ENCODE measurements at places on chromosomes 13 and 19.

DNA sequence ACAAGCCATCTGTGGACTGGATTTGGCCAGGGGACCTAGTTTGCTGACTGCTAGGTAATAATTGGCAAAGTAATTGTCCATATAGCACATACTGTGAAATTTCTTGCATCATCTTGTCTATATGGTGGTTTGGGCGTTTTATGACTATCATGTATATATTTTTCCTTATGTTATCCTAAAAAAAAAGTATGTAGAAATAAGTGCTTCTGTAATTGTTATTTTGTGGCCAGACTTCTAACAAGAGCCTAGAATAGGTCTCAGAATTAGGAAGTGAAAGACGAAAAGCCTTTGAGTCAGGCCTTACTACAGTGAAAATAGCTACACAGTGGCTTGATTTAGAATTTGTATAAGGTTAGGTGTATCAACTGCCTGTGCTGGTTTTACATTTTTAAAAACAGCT, 4.2 kb downstream of the FNDC3A start:
- no peak for DNase-seq

GRCh38 chr19:1487576-1488281, 2.4 kb downstream of the PCSK4 start:
- no peak for DNase-seq

GRCh38 chr13:106010836-106011235, 524.6 kb downstream of the EFNB2 start:
- no peak for DNase-seq

DNA sequence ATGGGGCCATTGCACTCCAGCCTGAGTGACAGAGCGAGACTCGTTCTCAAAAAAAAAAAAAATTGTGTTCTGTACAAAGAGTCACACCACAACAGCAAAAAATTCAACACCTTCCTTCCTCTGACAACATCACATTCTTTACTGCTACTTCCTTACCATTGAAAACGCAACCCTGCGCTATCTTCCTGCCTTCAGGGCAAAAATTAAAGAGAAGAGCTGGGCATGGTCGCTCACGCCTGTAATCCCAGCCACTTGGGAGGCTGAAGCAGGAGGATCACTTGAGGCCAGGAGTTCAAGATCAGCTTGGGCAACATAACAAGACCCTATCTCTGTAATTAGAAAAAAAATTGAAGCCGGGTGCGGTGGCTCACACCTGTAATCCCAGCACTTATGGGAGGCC, 9.4 kb upstream of the ZNF444 start:
- DNase-seq = no peak

- peak; percentile 35 for DNase-seq
These were observed 19.4 kb downstream of the CEACAM21 start for GRCh38 chr19:41595258-41595889.

DNA sequence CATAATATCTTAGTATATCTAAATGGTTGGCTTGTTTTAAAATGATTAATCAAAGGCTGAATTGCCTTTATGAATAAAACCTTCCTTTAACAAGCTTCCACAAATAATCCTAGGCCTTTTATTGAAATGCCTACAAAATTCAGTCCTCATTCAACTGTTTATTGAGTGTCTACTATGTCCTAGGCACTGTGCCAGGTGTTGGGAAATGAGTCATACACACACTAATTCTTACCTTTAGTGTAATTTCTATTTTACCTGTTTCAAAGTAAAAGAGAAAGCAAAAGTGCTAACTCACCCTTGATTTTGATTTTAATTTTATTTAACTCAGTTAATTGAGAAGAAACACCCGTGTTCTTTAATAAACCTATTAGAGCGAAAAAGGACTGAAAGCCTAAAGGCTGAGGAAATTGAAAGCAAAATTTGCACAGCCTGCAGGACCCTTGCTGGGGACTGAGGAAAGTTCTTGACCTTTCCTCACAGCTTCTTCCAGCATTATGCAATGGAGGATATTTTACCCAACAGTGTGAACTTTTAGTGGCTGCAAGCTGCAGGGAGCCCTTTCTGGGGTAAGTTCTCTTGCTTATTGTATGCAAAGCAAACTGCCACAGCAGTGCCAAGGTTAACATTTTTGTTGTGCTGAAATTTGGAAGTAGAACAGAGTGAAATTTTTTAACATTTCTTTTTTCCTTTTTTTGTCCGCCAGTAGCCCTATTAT, 83.1 kb downstream of the B3GLCT start:
- DNase-seq = no peak

DNA sequence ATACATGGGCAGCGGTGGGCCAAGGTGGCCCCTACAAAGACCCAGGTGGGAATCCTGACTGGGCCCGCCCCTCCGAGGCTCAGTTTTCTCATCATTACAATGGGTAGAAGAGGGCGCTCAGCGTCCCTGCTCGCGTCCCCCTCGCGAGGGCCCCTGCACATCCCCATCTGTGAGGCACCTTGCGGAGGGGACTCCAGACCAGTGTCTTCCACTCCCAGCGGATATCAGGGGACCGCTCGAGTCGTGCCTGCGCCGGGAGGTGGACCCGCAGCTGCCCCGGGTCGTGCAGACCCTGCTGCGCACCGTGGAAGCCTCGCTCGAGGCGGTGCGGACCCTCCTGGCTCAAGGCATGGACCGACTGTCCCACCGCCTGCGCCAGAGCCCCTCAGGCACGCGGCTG, 15.3 kb upstream of the COLGALT1 start:
- no peak for DNase-seq

DNA sequence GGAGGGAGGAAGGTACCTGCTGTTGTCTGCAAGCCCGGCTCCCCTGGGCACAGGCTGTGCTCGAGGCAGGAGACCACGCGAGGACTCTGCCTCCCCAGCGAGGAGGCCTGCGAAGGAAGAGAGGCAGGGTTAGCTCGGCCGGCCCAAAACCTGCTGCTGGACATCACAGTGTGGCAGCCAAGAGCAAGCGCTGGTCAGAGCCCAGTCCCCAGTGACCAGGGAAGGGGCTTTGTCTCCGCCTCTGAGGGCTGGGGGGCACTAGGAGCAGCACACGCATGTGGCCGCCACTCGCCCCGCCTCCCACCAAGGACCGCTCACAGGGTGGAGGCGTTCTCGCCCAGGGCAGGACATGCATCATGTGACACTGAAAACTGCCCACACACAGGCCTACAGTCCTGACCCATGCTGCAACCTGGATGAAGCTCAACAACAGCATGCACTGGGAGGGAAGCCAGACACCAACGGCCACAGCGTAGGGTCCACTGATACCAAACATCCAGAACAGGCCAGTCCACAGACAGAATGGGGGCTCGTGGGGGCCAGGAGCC, 8.5 kb downstream of the MIER2 start:
- no peak for DNase-seq

GRCh38 chr19:49107625-49108459, 6.3 kb upstream of the LIN7B start:
- DNase-seq = no peak

DNA sequence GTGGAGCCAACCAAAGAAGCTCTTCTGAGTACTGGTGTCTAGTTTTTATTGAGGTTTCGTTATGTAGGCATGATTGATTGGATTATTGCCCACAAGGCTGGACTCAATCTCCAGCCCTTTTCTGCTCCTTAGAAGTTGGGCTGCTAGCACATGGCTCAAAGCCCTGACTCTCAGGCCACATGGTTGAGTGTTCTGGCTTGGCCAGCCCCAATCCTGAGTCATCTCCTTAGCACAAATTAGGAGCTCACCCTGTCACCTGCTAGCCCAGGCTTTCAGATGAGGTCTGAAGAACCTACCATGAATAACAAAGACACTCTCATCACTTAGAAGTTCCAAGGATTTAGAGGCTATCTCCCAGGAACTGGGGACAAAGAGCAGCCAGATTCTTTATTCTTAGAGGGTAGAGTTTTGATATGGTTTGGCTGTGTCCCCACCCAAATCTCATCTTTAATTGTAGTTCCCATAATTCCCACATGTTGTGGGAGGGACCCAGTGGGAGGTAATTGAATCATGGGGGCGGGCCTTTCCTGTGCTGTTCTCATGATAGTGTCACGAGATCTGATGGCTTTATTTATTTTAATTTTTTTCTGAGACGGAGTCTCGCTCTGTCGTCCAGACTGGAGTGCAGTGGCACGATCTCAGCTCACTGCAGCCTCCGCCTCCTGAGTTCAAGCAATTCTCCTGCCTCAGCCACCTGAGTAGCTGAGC, 11.3 kb downstream of the DPY19L3 start:
- no peak for DNase-seq

- no peak for DNase-seq
These were observed 10.3 kb downstream of the PALM start for GRCh38 chr19:718991-719512.

GRCh38 chr19:50792272-50793250, 2.3 kb downstream of the ACP4 start:
- DNase-seq = no peak

DNA sequence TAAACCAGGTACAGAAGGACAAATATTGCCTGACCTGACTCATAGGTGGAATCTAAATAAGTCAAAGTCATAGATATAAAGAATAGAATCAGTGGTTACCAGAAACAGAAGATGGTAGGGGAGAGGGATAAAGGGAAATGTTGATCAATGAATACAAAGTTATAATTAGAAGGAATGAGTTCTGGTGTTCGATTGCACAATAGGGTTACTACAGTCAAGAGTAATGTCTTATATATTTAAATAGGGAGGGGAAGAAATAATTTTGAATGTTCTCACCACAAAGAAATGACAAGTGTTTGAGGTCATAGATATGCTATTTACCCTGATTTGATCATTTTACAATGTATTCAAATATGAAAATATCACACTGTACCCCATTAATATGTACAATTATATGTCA, 1541.2 kb downstream of the SLITRK1 start:
- DNase-seq = no peak

DNA sequence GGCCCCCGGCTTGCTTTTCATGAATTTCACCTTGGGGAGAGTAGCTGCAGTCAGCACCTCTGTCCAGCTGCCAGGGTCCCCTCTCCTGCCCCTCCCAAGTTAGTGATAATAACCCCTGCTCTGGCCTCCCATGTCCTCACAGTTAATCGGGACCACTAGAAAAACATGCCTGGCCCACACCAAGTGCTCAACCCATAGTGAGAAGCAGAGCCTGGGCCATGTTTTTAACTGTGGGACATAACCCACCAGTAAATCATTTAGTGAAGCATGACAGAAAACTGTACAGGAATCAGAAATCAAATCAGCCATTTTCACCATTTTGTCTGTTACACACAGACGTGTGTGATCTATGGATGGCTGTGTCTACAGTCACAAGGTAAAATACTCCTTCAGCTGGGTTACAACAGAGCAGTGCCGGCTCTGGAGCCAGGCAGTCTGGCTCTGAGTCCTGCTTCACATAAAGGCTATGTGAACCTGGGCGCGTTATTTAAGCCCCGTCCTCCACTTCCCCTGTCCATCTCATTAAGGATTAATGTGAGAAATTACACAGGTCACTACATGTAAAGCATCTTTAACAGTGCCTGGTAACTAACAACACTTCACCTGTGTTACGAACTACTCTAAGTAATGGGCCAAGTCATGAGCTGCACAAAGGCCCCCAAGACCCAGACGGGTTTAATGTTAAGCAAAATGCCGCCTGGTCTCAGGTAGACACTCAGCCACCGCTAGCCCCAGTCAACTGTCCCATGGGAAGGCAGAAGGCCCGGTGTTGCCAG, 7.6 kb upstream of the ECH1 start:
- no peak for DNase-seq

GRCh38 chr13:103694033-103694432, 627.8 kb upstream of the SLC10A2 start:
- DNase-seq = no peak

DNA sequence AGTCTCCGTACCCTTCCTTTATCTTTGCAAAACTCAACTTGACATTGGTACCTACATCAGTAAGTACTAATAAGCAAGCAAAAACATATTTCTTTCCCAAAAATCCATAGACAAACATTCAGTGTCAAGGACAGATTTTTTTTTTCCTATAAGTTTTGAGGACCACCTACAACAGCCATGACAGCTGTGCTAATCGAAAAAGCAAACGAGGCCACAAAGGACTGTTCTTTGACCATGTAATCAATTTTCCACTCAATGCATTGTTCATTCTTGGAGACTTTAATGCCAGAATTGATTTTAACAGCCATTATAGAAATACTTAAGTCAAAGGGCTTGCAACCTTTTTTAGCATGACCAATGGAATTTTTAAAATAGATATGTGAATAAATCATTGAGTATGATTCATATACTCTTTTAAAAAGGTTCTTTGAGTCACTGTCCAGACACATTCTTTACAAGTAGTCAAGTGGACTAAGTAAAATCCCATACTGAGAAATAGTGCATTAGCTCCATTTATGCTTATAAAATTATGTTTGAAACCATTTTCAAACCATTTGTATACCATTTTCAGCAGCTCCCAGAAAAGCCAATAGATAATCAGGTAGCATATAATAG, 323.9 kb downstream of the MZT1 start:
- no peak for DNase-seq

DNA sequence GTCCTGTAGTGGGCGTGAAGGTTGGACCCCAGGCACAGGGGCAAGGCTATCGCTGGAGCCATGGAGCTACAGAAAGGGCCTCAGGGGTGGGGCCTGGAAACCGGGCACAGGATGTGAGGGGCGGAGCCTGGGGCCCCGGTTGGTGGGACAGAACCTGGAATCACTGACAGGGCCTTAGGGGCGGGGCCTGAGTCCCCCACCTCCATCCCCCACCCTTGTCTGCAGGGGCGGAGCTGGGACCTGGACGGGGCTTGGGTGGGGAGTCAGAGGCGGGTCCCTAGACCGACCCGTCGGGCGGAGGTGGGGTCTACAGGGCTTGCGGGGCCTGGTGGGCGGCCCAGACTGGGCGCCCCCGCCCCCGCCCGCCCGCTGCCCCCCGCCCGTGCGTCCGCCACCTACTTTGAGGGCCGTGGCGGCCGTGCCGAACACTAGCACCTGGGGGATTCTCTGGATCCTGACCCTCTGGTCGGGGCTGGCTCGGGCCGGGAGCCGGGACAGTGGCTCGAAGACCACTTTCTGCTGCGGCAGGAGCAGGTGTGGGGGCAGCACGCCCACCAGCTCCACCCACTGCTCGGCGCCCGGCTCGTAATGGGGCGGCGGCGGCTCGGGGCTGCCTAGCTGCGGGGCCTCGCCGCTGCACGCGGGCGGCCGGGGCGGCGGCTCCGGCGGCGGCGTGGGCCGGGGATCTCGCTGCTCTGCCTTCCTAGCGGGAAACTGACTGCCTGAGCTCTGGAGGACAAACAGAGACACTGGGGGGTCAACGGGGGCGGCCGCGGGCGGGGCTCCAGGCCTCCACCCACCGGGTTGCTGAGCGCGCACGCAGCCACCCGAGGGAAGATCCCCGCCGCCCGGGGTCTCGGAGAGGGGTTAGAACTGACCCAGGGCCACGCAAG, 26.3 kb downstream of the DCAF15 start:
- no peak for DNase-seq

- DNase-seq = no peak
These were observed 25.2 kb downstream of the RXFP2 start for GRCh38 chr13:31764556-31764955.
